Heart left ventricle (tissue), 16 donors: ENCODE measurements at places on chromosomes 12 and 14. TPM values are rescaled to one million over a fixed set of nuclear protein-coding genes. Genes with fewer than 3 reads are reported as not detected.

DNA sequence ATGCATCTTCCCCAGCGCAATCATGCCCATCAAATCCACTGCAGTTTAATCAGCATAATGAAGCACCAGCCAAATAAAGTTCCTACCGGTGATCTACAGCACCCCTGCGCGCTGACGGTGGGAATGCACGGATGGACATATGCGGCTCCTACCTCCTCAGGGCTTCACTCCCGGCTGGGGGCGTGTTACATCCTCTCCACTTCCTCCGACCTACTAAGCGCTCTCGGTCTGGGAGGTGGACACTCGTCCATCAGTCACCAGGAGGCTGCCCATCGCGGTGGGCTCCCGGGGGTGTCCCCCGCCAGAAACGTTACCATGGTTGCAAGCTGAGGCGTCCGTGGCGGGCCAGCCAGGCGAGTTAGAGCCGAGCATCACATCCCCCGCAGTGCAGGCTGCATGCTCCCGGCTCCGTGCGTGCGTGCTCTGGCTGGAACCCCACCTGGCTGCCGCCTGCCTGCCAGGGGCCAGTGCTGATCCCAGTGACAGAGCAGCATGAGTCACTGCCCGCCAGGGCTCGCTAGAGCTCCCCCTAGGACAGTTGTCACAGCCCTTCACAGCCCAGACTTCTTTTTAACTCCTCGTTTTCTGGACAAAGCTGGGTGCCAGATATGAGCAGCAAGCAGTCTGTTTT is 73.0 kb downstream of the CIT start:
- peak; percentile 61 for DNase-seq

- no peak for DNase-seq
Observed at GRCh38 chr12:49980501-49981349, 8.0 kb downstream of the AQP6 start.

DNA sequence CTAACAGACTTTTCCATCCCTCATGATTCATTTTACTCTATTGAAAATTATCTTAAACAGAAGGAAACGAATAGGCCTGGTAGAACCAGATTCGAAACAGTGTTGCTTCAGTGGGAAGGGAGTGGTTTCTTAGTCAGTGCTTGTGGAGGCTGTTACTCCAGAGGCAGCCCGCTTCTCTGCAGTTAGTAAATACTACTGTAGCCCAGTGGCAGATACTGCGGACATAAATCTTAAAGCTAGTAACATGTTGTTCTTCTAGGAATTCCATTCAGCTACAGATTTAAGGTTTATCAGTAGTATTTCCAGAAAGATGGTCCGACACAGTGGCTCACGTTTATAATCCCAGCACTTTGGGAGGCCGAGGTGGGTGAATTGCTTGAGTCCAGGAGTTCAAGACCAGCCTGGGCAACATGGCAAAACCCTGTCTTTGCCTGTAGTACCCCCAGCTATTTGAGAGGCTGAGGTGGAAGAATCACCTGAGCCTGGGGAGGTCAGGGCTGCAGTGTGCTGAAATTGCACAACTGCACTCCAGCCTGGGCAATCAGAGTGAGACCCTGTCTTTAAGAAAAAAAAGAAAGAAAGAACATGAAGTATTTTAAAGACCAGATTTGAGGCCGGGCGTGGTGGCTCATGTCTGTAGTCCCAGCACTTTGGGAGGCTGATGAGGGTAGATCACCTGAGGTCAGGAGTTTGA is 45.9 kb downstream of the DIP2B start:
- DNase-seq = no peak

ARHGEF40 gene
- total RNA-seq = 19.9 TPM

DNA sequence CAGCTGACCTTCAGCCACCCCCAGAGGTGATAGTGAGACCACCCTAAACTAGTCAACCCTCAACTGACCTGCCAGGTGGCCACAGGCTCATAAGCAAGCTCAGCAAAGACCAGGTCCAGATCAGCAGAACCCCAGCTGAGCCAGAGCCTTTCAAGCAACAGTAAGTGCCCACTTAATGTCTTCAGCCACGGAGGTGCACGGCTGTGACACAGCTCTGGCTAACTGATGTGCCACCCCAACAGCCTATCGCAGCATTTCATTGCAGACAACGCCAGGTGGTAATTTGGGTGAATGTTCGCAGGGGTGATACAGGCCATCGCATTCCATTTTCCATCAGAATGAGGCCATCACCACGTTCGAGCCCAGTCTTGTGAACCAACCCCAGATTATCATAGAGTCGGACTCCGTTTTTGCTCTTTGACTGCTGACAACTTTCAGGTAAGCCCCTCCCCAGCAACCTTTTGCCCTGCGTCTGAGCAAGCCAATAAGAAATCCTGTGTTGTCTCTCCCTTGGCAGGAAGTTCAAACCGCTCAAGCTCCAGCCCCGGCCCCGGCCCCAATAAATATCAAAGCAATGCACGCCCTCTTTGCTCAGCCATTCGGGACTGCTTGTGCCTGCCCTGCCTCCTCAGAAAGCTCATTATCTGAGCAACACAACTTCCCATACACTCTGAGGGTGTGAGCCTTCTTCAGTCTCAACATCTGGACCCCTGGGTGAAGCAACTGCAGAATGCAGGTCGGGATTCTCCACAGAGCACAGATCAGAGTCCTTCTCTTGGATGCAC is 44.4 kb downstream of the JAG2 start:
- DNase-seq = no peak

GRCh38 chr12:13900718-13901117 is 80.7 kb downstream of the GRIN2B start:
- DNase-seq = no peak

- no peak for DNase-seq
Observed at GRCh38 chr12:59934486-59934885, 338.7 kb downstream of the SLC16A7 start.

DNA sequence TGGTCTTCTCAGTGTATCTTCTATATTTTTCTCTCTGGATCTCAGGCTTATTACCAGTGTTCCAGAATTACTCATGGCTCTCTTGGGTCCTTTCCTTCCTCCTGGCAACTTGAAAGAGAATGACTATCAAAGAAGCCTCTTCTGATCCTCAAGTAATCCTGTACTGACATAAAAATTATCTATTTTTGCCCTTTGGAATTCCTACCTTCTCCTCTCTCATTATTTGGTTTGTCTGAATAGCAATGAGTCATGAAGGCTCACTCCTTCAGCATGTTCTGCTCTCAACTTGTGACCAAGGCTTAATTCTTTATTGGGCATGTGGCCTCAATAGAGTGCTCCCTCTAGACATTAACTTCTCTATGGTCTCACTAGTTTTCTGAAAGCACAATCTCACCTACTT is 553.6 kb upstream of the ATP2B1 start:
- DNase-seq = no peak

SIX1 gene
- not detected for total RNA-seq

- DNase-seq = no peak
Observed at GRCh38 chr12:132374612-132375445, 45.4 kb upstream of the GALNT9 start.

DNA sequence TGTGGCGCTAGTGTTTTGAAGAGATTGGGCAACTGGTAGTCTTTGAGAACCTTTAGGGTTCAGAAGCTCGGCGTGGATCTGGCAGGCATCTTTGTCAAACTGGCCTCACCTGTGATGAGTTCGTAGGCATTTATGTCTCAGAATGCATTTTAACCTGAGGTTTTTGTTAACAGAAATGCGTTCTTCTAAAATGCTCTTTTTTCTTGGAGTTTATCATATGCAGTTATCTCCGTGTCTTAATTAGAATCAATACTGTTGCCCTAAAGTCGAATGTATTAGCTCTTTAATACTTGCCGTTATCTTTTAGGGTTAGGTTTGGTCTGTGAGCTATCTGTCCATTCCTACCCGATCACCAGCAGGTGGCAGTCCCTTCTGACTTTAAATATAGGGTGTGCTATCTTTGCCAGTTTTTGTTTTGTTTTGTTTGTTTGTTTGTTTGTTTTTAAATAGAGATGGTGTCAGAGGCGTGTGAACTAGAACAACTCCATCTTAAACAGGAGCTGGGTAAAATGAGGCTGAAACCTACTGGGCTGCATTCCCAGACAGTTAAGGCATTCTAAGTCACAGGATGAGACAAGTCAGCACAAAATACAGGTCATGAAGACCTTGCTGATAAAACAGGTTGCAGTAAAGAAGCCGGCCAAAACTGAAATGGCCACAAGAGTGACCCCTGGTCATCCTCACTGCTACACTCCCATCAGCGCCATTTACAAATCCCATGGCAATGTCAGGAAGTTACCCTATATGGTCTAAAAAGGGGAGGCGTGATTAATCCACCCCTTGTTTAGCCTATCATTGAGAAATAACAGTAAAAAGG is 1.4 kb downstream of the ATF1 start:
- no peak for DNase-seq

GYS2 gene
- not detected for total RNA-seq

- peak; percentile 82 for DNase-seq
Observed at GRCh38 chr12:12561371-12562015, 1.2 kb downstream of the DUSP16 start.

GRCh38 chr14:92963301-92964123 is 40.6 kb downstream of the CHGA start:
- DNase-seq = no peak

DNA sequence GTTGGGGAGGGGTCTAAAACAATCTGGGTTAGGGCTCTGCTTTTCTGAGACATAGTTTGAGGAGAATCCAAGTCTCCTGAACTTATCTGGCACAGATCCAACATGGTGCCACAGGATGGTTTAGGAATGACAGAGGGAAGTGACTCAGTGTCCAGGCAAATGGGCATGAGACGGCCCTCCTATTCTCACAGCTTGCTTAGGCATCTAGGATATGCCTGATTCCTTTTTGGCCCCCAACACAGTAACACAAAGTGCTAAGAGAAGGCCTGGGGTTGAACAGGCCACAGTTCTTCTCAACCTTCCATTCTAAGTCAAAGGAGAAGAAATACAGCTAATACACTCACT is 117.7 kb downstream of the ZFP36L1 start:
- no peak for DNase-seq

DNA sequence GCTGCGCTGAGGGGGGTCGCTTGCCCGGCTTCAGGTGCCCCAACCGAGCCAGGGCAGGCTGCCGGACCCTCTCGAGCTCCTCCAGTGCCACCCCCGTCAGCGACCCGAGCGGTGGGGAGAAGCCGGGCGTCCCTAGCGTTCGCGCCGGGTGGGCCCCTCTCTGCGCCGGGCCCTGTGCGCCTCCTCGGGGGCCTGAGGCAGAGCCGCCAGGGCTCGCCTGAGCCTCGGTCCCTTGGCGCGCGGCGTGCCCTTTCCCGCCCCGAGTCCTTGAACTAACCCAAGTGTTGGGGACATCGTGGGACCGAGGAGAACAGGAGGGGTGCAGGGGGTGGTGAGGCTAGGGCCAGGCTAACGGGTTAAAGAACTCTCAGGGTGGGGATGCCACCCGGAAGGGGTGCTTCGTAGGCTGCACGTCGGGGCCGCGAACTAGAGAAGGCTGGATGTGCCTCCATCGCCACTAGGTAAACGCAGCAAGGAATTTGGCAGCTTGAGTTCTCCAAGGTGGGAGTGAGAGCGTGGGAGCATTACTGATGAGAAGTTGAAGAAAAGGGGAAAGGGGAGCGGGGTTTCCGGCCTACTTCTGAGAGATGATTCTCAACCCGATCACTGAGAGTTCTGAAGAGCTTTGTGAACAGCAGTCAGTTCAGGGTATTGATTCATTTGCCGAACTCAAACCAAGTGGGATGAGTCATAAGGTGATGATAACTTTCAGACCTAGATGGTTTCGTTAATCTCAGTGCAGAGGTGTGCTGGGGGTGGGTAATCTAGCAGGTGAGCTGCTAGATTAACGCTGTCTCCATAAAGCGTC is 618 bp downstream of the RNF34 start:
- peak; percentile 72 for DNase-seq

SOAT2 gene
- not detected for total RNA-seq

DNA sequence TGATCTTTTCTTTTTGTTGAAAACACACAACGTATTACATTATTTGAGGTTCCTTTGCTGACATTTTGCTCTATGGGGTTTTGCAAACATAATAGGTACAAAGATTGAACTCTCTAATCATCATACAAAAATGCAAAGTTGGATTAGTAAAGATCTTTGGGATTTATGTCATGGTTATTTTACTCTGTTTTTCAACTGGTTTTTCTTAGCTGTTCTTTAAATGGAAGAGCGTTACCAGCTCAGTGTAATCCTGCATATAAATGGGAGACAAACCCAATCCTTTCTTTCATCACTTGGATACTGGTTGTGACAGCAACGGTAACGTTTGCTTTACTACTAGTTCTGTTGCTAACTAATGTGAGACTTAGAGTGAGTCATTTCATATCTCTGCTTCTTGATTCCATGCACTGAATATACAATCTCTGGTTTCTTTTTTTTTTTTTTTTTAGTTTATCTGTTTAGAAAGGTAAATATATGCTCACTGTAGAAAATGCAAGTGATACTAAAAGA is 104.9 kb upstream of the NOVA1 start:
- DNase-seq = no peak

- DNase-seq = peak; percentile 73
Observed at GRCh38 chr12:122909442-122910288, 13.7 kb upstream of the VPS37B start.

- no peak for DNase-seq
Observed at GRCh38 chr12:12840580-12840899, 27.4 kb downstream of the DDX47 start.

DNA sequence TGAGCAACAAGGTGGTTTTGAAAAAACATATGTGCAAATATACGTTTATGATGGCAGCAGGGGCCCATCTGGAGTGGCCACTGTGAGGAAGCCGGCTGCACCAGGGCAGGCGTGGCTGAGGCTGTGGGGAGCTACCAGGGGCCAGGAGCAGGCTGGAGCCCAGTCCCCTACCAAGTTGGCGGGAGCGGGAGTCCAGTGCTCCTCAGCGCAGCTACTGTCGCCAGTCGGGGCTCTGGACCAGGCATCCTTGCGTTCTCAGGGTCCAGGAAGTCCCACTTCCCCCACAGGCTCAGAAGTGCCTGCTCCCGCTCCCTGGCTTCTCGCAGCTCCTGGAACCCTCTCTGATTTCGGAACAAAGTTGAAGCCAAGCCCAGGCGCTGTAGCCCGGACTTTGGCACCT is 1377.5 kb upstream of the FLRT2 start:
- DNase-seq = no peak

- DNase-seq = no peak
Observed at GRCh38 chr12:53700567-53700966, 24.7 kb upstream of the ATP5MC2 start.

TAS2R50 gene
- 0.52 TPM for total RNA-seq

DNA sequence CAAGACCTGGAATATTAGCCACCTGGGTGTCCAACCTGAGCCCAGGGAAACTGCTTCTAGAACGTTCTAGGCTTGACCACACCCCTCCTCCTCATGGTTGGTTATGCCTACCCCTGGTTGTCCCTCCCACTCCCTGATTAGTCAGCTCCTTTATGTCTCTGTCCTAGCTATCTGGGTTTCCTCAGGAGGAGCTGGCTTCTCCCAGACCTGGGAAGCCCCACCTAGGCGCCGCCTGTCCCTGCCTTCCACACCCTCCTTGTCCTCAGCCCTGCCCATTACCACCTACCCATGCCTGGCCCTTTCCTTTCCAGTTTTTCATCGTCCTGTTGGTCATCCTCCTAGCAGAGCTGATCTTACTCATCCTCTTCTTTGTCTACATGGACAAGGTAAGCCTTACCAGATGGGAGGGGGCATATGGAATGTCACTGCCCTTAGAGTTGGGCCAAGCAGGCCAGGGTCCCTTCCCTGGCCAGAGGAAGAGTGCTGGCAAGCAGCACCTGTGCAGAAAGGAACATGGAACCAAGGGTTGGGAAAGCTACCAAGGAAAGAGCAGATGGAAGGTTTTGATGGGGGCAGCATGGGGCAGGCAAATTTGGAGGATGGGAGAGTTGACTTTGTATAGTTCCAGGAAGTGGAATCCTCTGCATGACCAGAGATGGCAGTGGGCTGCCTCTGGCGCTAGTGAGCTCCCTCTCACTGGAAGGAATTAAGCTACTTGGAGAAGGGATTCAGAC is 201.7 kb downstream of the TSPAN9 start:
- DNase-seq = no peak
